NB4 (cell line): ENCODE measurements at places on chromosomes 13 and 19.

- DNase-seq: no peak
Observed at GRCh38 chr13:50612717-50613116, 230.8 kb downstream of the DLEU7 start.

GRCh38 chr19:57103573-57104277 lies 16.1 kb upstream of the USP29 start:
- DNase-seq: peak; percentile 61

DNA sequence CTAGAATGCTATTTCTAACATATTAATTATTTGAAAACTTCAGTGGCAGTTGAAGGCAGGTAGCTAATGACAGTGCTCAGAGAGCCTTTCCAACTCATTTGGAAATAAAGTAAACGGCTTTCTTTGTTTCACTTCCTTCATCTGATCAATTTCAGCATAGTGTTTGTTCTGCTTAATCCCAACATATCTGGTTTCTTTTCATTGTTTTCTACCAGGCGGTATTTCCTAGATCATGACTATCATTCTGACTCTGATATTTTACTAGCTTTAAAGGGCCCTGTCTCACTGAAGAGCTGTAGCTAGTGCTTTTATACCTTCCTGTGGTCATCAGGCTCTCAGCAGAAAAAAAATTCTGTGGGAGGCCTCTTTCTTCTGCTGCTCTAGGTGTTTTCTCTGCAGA lies 178.6 kb downstream of the RBM26 start:
- no peak for DNase-seq

DNA sequence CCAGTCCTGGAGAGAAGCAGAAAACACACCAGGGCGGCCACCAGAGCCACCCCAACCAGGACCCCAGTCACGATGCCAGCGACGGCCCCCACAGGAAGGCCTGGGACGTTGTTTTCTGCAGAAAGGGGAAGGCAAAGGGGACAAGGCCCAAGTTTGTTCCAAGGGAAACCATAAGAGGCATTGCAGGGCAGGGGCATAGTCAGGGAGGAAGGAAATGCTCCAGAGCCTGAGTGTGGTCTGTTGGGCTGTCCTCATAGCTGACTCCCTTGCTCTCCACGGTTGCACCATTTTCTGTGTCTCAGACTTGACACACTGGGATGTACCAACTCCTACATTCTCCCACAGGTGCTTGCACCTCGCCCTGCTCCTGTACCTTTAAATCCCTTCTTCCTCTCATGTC lies 5.2 kb downstream of the CEACAM4 start:
- peak; percentile 53 for DNase-seq

DNA sequence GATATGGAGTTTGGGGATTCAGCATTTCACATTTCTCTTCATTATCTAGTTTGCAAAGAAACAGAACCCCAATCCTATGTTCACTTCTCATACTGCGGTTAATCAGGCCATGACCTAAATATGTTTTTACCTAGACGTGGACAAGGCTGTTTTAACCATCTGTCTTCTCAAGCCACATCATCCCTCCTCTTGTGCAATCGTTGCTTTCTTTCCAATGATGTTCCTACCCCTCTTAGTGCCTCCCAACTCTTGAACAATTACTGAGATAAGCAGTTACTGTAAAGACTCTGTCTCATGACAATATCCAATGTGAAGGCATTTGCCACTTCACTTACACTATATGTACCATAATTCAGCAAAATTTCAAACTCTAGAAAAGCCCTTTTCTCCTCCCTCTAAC lies 406.2 kb downstream of the LIG4 start:
- DNase-seq: no peak

DNA sequence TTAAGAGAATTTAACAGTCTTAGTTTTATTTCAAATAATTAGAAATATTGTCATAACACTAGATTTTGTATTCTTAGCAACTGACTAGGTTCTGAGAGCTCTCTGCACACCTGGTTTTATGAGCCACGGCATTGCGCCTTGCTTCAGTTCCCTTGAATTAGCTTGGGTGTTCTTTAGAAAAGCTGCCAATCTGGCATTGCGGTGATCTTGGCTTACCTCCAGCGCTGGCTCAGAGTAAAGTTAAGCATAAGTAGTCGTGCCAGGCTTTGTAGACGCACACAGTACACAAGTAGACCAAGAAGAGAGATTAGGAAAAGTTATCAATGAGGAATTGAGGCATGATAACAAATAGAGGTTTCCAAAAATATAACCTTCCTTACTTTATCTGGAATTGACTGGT lies 45.7 kb downstream of the TPP2 start:
- no peak for DNase-seq

GRCh38 chr19:50632151-50632835 lies 7.4 kb downstream of the SYT3 start:
- no peak for DNase-seq

- peak; percentile 92 for DNase-seq
Observed at GRCh38 chr19:54387991-54388801, 23.5 kb upstream of the LAIR1 start.

DNA sequence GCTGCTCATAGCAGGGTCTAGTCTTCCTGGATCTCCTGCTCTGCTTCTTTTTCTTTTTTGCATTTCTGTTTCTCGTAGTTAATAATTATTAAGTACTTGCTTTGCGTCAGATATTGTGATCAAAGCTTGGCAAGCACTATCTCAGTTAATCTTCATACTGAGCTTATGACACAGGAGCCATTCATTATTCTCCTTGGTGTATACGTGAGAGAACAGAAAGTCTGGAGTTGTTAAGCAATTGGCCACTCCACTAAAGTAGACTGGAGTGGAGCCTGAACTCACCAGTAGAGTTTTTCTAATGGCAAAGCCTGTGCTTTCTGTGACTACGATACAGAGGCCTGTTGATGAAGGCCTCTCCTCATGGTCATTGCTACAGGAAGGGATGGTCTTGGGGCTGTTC lies 285.9 kb downstream of the RFC3 start:
- DNase-seq: no peak

DNA sequence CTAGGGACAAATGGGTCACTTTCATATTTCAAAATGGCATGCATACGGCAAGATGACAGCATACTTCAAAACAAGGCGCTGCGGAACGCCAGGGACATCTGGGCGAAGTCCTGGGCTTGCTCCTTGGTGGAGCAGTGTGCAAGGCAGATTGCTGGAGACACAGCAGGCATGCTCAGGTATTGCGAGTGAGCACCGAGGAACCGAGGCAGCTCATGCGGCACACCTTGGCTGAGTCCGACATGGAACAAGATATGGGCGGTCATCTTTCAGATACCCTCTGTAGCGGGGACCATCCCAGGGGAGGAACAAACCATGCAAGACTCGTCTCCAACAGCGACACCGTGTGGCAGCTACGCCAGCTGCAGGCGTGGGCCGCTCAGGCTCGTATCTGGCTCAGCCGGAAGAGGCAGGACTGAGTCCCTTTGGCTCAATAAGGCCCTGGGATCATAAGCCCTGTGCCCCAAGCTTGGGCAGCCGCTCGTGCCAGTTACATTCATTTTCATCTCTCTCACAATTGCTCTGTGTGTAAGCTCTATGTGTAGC lies 112.4 kb downstream of the NUFIP1 start:
- DNase-seq: peak; percentile 15

GRCh38 chr13:44750630-44751029 lies 174.5 kb upstream of the TSC22D1 start:
- no peak for DNase-seq

GRCh38 chr19:55959996-55960675 lies 12.5 kb downstream of the NLRP8 start:
- DNase-seq: no peak

- DNase-seq: no peak
Observed at GRCh38 chr19:50513746-50514345, at the start of gene ASPDH. TSS of gene ASPDH (minus strand) at chr19:50513913. CDS start at chr19:50513823, 90 bp downstream.

GRCh38 chr19:585551-586110 lies 4.0 kb upstream of the HCN2 start:
- DNase-seq: peak; percentile 36

GRCh38 chr19:44856421-44857083 lies 10.5 kb downstream of the NECTIN2 start:
- peak; percentile 59 for DNase-seq

- DNase-seq: no peak
Observed at GRCh38 chr13:80164462-80164861, 176.5 kb downstream of the SPRY2 start.

DNA sequence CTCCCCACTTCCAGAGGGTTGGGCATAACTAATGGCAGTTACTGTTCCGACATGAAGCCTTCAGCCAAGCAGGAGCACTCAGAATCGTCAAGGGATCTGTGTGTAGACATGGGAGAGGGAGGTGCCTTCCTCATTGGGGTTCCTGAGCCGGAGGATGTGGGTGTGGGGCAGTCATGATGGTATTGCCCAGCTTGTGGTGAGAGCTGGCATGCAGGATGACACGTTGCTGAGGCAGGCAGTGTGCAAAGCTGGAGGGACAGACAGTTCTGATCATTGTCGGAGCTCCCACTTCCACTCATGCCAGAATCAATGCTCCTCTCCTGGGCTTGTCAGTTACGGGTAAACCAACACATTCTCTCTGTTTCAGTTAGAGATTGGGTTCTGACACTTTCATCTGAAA lies 83.9 kb upstream of the TSC22D1 start:
- no peak for DNase-seq

DNA sequence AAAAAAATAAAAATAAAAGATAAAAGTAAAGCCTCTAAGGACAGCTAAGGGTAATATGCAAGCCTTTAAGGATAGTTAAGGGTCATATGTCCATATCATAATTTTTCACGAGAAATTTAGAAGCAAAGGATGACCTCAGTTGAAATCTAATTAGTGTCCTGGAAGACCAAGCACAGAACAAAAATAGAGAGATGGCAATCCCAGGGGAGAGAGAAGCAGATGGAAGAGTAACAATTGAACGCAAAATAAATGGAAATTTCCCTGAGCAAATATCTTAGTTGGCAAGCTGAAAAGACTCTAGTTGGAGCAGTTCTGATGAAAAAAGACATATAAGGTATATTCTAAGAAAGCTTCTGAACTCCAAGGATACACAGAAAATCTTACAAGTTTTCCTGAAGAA lies 275.4 kb downstream of the NALCN start:
- no peak for DNase-seq

DNA sequence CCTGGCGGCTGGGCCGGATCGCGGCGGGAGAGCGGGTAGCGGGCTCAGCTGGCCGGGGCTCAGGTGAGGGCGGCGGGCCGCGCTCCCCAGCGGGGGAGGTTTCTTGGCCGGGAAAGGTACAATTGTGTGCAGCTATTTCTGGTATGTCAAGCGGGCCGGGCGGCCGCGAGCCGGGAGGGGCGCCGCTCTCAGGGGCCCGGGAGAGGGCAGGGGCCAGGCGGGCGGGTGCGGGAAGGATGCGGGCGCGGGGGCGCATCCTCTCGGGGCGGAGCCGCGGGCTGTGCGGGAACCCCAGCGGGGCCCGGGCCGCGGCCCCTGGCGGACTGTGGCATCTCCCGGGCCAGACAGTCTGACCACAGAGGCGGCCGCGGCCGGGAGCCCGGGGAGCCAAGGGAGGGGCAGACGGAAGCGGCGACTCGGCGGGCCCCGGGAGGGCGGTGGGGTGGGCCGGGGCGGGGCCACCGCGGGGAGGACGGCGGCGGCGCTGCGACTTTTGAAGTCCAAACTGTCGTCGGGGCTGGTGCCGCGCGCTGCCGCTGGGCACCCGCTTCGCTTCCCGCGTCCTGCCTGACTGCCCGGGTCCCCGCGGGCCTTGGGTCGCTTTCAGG lies at the start of gene LMO7:
Gene LMO7 (plus strand): TSS at position 503 of the 608 bp plus-strand sequence. CDS start 328 bp downstream, outside the sequence.
- peak; percentile 73 for DNase-seq

- no peak for DNase-seq
Observed at GRCh38 chr13:97743938-97744337, 209.5 kb upstream of the IPO5 start.

DNA sequence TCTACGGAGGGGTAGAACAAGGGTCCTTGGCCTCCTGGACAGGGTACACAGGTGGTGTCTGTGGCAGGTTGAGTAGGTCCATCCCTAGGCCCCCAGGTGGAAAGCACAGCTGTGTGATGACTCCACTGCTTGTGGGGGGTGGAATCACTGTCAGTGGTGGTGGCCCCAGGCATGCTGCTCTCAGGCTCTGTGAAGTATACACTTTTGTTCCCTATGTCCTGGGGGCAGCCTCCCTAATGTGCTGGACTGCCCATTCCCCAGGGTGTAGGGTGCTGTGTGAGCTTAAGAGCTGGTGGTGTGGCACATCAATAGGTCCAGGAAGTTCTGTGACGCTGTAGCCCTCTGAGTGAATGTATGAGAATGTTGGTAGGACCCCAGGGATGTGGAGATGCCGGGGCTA lies 197.2 kb upstream of the SLC10A2 start:
- DNase-seq: no peak

- DNase-seq: no peak
Observed at GRCh38 chr13:36921631-36922301, 1.7 kb upstream of the SMAD9 start.

DNA sequence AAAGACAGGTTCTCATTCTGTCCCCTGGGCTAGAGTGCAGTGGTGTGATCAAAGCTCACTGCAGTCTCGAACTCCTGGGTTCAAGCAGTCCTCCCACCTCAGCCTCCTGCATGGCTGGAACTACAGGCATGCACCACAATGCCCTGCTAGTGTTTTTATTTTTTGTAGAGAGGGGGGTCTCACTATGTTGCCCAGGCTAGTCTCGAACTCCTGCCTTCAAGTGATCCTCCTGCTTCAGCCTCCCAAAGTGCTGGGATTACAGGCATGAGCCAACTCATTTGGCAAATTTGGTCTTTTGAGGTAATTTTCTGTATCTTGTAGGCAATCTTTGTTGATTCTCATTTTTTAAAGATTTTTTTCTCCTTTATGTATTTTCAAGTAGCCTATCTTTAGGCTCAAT lies 205.7 kb downstream of the ZIC5 start:
- DNase-seq: no peak

GRCh38 chr13:31891472-31891871 lies 140.1 kb upstream of the FRY start:
- no peak for DNase-seq

DNA sequence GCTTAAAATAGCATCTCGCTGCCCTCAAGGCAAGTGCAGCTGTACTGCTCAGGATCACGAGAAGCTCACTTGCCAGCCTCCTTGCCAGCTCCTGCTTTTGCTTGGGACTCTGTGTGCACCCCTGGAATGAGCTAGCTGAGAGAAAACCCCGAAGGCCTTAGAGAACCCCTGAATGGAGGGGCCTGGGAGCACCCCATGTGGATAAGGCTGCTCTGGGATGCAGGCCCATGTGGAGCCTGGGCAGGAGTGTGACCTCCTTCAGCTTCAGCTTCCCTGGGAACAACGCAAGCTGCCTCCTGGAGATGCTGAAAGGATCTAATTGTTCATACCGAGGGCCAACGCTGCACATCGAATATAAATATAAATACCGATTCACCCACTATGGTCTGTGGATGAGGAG lies 109.2 kb downstream of the HSPH1 start:
- no peak for DNase-seq

GRCh38 chr19:17325133-17325532 lies 9.5 kb downstream of the ANO8 start:
- no peak for DNase-seq

GRCh38 chr19:20660473-20661140 lies 764 bp downstream of the ZNF626 start:
- DNase-seq: no peak
